ENCODE measurements at places on chromosomes 12 and 14.

DNA sequence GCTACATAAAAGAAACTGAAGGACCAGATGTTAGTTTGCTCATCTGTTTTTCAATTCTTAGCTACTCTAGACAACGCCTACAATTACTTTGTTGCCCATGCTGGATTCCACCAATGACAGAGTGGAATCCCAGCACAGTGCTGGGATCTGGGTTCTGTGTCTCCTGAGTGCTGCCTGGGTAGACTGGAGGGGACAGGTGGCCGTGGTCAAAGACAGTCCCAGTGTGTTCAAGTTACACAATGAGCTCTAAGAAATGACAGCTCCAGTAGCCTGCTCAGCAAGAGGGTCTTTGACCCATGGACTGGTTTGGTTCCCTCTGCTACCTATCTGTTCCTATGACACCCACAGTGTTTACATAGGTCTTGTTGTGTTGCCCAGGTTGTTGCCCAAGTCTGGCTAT is 38.5 kb downstream of the C2CD5 start:
- no peak for DNase-seq

DNA sequence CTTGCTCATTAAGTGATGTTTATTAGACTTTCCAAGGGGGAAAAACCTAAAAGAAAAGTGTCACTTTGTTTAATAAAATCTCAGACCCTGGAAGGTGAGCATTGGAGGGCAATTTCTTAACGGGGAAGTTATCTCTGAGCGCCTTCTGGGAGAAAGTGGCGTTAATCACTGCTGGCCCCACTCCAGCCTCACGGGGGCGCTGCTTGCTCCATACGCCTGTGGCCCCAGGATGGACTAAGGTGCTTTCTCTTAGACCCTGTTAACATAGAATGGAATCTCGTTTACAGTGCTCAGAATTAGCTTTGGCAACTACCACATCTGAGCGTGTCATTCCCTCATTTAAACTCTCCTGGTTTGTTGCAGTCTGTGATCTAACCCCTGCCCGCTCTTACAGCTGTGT is 16.4 kb upstream of the PRIMA1 start:
- no peak for DNase-seq

DNA sequence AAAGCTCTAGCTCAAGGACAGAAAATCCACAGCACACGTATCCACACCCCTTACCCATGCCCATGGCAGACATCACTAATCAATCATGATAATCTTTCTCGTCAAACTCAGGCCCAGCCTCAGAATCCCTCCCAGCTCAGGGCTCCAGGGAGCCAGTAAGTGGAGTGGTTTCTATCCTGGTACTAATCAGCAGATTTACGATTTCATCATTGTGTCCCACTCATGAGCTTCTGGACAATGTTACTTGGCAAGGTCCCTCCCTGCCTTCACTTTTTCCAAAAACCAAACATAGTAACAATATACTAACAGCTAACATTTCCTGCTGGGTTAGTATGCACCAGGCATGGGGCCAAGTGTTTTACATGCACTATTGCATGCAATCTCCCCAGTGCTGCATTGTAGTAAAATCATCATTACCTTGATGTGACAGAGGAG is 45.8 kb upstream of the NCOR2 start:
- DNase-seq, result no peak

- DNase-seq, result no peak
These were observed 109.9 kb downstream of the MON2 start for GRCh38 chr12:62576503-62576902.

DNA sequence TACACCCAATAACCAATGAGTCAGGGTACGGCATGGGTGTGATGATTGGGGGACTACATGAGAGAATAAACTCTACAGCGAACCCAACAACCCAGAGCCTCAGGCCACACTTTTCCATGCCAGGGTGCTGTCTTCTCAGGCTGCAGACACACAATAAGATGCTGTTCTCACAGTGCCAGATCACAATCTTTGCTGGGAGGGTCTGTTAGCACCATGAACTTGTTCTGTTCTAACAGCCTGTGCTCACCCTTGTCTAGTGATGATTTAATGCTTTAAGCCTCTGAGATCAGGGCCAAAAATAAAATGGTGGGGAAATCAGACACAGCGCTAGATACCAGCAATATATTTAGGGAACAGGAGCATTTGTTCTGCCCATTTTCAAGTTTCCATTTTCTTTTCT is 621.9 kb upstream of the TBX3 start:
- DNase-seq, result no peak

GRCh38 chr14:68598621-68599447 is 194.0 kb downstream of the ZFP36L1 start:
- no peak for DNase-seq

DNA sequence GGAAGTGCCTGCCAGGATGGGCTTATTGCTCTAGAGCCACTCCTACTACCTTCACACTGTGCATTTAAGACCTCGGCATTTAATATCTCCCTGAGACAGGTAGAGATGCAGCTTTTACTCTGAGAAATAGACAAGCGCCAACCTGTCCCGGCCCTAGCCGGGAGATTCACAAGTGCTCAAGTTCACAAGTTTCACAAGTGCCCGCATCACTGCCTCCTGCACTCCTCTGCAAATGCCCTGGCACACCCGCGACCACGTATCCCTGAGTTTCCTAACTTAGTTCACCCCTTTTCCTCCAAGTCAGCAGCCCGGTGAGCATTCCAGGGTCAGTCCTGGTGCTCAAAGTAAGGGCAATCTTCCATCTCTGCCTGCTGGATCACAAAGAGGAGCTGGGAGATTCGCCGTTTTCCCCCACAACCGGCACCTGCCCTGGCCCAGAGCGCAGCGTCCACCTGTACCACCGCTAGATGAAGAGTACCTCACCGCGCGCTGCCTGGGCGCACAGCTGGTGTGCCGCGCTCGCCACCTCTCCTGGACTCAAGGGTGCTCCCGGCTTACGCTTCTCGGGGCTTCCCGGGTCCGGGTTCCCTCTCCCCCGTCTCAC is 5.0 kb upstream of the SLC38A4 start:
- no peak for DNase-seq

DNA sequence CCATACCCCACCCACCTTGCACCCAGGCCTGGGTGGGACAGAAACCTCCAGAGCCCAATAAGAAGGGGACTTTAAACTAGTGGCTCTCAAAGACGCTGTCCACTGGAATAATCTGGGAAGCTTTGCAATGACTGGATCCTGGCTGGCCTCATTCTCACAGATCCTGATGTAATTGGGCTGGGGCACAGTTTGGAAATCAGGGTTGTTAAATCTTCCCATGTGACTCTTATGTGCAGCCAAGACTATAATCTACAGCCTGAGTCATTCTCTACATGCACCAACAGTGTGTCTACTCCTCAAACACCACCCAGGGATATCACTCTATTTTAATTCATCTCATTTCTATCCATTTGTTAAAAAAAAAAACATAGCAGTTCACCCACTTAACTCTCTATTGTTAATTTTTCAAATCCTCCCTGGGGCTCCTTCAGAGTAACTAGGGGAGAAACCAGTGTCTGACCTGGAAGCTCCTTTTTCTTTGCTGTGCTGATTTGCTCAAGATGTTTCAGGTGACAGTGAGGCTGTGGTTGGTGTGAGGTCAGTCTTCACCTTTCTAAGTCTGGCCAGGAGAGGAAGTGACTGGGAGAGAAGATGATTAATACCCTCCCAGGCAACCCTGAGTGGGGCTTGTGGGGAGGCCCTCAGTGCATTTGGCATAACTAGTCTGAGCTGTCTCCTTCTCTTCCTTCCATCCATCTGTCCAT is 211.6 kb upstream of the SFSWAP start:
- no peak for DNase-seq

DNA sequence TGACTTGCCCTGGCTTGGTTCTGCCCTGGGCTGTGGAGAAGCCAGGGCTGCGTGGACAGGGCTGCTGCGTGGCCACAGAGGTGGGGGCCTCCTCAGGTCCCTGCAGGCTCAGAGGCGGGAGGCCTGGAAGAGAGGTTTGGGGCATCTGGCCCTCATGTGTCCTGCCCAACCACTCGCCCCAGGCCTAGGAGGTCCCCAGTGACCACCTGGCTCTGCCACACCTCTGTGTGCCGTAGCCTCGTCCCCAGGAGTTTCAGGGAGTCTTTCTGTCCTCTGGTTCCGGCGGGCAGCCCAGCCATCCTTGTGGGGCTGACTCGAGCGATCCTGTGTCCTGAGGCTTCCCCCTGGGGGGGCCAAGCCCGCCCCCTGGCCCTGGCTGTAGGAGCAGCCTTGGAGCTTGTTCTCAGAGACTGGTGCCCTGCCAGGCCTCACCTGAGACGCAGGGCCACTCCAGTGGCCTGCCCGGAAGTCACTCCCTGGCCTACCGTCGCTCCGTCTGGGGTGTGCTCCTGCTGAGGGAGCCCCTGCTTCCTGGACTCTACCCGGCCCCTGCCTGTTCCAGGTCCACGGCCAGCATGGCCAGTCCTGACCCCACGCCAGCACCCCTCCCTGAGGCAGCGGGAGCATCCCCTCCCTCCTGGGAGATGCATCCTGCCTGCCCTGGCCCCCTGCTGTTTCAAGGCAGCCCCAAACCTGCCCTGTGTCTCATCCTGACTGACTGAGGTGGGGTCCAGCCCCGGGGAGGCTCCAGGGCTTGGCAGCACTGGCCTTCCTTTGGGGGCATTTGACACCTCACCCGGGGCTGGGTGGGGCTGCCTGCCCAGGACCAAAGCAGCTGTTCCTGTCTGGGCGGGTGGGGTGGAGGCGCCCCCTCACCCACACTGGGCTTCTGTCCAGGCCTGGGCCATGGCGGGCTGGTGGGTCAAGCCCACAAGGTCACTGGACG is 13.9 kb downstream of the ASPG start:
- no peak for DNase-seq

DNA sequence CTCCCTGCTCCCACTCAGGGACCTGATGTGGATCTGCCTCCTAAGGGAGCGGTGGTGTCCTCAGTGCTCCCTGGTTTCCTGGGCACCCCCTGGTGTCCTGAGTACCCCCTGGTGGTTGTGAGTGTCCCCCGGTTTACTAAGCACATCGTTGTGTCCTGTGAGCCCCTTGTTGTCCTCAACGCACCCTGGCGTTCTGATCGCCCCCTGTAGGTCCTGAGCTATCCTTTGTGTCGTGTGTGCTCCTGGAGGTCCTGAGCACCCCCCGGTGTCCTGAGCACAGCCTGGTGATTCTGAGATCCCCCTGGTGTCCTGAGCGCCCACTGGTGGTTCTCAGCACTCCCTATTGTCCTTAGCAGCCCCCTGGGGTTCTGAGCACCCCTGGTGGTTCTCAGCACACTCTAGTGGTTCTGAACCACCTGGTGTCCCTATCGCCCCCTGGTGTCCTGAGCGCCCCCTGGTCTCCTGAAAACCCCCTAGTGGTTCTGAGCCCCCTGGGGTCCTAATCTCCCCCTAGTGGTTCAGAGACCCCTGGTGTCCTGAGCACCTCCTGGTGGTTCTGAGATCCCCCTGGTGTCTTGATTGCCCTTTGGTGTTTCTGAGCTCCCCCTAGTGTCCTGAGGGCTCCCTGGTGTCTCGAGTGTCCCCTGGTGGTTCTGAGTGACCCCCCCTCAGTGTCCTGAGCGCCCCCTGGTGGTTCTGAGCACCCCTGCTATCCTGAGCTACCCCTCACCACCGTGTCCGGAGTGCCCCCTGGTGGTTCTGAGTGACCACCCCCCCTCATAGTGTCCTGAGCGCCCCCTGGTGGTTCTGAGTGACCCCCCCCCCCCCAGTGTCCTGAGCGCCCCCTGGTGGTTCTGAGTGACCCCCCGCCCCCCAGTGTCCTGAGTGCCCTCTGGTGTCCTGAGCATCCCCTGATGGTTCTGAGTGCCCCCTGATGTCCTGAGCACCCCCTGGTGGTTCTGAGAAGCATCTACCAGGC is 615.1 kb downstream of the TMEM121 start:
- DNase-seq, result no peak

- DNase-seq, result no peak
These were observed 29.2 kb downstream of the DYRK4 start for GRCh38 chr12:4591180-4591687.

DNA sequence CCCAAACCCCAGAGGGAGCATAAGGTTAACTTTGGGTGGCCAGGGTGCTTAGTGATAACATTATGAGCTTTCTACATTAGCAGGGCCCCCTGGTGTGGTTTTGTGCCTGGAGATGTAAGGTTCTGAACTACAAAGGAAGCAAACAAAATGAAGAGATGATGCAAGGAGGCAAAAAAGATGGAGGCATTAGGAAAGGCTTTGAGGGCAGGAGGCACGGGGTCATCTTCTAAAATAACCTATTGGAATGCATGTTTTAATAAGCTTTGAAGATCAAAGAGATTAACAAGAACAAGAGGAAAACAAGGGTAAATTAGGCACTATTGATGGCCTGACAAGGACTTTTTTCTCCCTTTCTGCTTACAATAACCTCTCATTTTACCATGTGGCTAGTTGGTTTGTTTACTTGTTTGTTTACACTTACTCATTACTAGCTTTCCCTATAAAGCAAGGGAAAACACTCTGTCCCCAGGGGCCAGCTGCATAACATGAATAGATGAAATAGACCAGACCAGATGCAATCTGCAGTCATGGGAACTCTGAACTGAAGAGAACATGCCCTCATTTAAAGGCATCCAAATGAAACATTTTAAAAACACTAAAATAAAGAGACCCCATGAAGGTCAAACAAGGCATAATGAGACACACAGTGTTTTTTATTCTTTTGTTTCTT is 390.3 kb downstream of the DIO2 start:
- no peak for DNase-seq

- DNase-seq, result no peak
These were observed 163.3 kb downstream of the TMTC3 start for GRCh38 chr12:88305254-88305890.

DNA sequence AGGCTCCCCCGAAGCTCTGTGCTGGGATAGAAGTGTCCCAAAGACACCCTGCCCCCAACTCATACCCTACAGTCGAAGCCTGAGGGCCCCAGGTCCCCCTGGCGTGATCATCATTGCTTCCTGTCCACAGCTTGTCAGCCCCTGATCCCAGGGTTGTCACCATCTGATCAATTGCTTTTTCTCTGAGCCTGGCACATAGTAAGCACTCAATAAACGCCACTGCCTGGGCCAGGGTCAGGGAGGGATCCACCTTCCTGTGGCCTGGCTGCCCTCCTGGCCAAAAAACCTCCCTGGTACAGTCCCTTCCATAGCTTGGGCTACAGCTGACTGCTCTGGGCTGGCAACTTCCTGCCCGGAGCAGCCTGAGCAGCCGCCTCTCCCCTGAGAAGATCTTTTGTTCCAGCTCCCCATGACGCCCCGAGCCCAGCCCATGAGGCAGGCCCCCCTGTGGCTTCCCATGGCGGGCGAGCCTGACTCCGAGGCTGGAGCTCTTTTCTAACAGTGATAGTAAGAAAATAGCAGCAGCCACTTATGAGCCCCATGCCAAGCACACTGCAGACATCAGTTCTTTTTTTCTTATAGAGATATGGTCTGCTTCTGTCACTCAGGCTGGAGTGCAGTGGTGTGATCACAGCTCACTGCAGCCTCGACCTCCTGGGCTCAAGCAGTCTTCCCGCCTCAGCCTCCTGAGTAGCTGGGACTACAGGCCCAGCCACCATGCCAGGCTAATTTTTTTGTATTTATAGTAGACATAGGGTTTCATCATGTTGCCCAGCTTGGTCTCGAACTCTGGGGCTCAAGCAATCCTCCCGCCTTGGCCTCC is 6.5 kb downstream of the SH2B3 start:
- no peak for DNase-seq

DNA sequence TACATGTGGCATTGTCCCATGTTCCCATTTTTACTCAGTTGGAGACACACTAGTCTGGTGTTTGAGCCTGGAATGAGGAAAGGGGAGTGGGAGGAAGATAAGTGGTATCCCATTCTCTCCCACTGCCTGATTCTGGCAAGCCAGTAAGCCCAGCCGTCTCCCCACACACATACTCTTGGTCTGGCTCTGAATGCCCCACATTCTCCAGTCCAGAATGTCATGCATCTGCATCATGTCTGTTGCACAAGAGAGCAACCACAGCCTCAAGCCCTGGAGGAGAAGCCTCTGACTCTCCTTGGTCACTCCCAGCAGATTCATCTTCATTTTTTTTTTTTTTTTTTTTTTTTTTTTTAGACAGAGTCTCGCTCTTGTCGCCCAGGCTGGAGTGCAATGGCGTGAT is 48.0 kb downstream of the DRAM1 start:
- DNase-seq, result no peak
